ENCODE measurements at places on chromosomes 3 and 15.

DNA sequence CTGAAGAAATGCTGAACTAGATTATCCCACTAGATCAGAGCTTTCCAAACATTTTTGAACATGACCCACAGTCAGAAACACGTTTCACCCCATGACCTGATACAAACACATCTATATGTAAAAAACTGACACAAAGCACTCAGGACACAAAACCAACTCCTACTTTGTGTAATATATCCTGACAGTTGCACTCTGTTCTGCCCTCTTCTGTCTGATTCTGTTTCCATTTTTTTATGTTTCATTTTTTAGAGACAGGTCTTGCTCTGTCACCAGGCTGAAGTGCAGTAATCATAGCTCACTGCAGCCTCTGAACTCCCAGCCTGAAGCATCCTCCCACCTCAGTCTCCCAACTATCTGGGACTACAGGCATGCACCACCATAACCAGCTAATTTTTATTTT lies 15.8 kb upstream of the RFTN1 start:
- DNase-seq, result no peak

DNA sequence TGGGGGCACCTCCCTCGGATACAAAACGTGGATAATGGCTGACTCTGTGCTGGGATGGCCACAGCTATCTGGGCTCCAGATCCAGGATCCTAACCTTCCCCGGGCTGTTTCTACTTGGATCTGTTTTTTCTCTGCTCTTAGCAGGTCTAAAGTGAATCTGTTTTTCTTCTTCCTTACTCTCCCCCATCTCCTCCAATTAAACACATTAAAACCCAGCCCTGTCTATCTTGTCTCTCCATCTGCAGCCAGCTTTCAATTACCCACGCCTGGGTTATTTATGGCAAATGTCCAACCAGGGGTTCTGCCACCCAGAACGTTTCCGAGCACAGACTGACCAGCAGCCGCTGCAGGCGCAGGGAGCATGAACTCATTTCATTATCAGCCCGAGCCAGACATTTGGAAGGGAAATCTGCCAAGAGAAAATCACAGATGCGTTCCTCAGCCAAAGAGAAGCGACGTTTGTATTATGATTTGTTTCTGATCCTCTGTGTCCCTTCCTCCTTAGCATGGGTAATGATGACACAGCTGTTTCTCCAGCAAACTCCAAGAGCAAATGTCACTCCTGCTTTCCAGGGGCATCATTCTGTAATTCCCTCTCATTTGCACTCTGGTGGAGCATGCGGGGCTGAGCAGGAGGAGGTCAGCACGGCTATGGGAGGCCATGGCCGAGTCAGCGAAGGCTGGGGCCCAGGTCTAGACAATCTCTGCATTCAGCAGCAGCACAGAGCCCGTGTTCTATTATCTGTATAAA lies 42.0 kb downstream of the UMPS start:
- DNase-seq, result peak; percentile 54

DNA sequence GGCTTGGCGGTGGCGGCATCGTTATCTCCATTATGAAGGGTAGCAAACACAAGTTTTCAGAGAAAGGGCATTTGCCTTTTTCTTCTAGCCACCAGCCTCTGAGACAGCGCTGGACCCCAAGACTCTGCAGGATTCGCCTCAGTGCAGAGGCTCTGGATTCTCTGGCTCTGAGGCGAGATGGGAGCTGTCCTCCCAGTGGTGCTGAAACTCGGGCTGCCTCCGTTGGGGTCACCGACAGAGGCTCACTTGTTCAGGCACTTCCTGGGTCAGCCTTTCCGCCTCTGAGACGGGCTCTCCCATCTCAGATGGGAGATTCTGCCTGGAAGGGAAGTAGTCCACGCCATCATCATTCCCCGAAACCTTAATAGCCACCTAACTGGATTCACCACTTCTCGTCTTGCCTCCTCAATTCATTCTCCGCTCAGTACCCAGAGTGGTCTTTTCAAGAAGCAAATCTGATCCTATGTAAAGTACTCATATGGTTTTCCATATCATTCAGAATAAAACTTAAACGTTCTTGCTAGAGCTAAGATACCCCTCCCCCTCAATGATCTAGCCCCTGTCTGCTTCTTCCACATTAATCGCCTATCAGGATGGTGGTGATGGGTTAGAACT lies 76.9 kb downstream of the RHCG start:
- DNase-seq, result no peak

DNA sequence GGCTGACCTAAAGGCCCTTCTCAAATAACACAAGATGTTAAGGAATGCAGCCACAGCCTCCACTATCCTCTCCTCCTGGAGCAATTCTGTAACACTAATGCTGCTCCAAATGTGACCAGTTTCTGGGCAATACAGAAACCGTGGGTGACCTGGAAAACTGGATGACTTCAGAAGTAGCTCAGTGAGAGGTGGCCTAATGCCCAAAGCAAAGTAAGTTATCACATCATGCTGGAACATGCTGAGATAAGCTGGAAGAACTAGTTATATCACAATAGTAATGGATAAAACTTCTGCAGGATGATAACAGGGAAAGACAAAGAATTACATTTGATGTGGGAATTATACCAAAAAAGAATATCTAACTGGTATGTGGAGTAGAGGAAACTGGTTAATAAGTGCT lies 72.0 kb downstream of the DHX30 start:
- no peak for DNase-seq

GRCh38 chr15:58268746-58269267 lies 130.6 kb downstream of the AQP9 start:
- DNase-seq, result no peak

DNA sequence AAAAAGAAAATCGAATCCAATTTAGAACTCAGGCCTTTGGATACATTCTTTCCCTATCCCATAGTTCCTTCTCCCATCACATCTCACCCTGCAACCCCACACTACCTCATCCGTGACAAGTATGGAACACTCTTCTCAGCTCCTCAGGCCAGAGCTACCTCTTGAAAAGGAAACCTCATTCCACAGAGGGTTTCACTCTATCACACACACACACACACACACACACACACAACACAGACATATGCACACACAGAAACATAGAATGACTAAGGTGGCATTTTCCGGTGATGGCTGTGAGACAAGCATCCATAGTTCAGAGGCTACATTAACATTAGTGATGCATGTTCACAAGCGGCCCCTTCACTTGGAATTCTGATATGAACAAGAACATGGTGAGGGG lies 122.0 kb upstream of the HES1 start:
- DNase-seq, result no peak

DNA sequence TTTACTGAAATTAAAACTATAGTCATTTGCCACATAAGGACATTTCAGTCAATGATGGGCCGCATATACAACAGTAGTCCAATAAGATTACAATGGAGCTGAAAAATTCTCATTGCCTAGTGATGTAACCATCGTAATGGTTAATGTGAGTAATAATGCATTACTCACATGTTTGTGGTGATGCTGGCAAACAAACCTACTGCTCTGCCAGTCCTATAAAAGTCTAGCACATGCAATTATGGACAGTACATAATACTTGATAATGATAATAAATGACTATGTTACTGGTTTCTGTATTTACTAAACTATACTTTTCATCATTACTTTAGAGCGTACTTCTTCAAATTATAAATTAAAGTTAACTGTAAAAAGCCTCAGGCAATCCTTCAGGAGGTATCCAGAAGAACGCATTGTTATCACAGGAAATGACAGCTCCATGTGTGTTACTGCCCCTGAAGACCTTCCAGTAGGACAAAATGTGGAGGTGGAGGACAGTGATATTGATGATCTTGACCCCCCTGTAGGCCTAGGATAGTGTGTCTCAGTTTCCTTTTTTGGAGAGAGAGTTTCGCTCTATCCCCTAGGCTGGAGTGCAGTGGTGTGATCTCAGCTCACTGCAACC lies 102.7 kb downstream of the ATP1B3 start:
- DNase-seq, result no peak

DNA sequence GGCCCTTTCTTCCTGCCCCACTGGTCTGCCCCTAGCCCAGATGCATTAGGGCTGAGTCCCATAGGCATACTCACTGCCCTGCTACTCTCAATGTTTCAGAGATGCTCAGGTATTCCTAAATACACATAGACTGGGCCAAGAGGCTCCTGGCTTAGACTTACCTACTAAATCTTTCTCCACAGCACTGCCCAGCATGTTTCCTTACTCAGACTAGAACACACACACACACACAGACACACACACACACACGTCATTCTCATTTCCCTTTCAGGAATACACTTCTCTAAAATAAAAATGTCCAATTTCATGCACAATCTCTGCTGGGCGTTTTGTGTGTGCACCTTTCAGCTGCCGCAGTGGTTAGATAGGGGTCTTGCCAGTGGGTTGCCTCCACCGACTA lies 175.7 kb downstream of the FAM43A start:
- DNase-seq, result no peak

- DNase-seq, result no peak
Observed at GRCh38 chr3:13281507-13282357, 138.4 kb downstream of the NUP210 start.
